ENCODE measurements at places on chromosomes 1 and 21. TPM values are rescaled to one million over a fixed set of nuclear protein-coding genes. Genes with fewer than 3 reads are reported as not detected.
A peak's percentile ranks its signal among the peaks of the same experiment; 100 is the strongest.

- no peak for DNase-seq
These were observed 7.4 kb downstream of the IRF2BP2 start for GRCh38 chr1:234602334-234603220.

DNA sequence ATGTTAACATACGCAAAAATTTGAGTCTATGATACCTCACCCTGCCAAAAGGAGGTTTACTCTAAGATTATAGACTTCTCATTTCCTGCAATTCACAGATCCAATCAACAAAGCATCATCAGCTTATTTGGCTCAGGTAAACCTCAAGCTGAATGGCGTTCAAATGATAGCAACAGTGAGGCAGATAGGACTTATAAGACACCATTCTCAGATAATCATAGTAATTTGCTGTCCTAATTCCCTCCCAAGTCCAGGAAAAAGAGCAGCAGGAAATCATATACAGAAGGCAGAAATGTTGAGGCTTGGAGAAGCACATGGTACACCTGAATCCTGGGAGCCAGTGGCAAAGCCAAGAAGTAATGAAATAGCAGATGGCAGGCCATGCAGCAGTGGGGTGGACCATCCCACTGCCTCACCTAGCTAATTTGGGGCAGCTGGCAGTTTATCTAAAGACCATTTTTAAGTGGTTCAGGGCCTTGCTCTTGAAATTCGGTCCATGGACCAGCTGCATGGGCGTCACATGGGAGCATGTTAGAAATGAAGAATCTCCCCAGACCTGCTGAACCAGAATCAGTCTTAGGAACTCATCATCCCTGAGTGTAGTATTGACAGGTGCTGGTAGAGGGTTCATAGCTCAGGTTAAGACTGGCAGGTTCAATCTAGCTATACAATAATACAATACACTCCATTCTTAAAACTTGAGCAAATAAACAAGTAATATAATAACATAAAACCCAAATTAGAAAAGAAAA lies 57.7 kb downstream of the ASTN1 start:
- no peak for DNase-seq

- DNase-seq, result no peak
These were observed 157.1 kb upstream of the NRIP1 start for GRCh38 chr21:15221799-15222386.

TFF1 gene
- total RNA-seq, result not detected

DNA sequence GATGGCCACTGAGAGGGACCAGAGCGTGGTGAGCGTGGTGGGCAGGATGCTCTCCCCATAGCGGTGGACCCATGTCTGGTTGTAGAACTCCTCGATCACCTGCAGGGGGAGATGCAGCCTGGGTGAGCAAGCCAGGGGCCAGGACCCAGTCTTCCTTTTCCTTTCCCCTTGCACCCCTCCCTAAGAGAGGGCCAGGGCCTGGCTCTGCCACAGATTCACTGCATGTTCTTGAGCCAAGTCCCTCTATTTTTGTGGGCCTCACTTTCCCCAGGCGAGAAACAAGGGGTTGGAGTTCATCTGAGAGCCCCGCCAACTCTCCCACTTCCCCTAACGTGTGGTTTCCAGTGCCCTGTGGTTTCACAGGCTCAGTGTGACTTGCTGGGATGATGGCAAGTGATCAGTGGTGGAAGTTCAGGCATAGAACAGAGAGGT lies 27.5 kb downstream of the SLC2A1 start:
- peak; percentile 59 for DNase-seq

DCDC2B gene
- total RNA-seq, result not detected

- no peak for DNase-seq
These were observed 90.4 kb downstream of the VPS26C start for GRCh38 chr21:37176716-37177115.

HSF2BP gene
- total RNA-seq, result 1.6 TPM

- no peak for DNase-seq
These were observed 10.2 kb downstream of the COQ8A start for GRCh38 chr1:226950316-226950715.

GRCh38 chr1:84345220-84345619 lies 43.7 kb downstream of the SAMD13 start:
- no peak for DNase-seq

SRM gene
- 45.1 TPM for total RNA-seq

ANKRD35 gene
- 37.2 TPM for total RNA-seq

RAB29 gene
- total RNA-seq, result 9.7 TPM

DNA sequence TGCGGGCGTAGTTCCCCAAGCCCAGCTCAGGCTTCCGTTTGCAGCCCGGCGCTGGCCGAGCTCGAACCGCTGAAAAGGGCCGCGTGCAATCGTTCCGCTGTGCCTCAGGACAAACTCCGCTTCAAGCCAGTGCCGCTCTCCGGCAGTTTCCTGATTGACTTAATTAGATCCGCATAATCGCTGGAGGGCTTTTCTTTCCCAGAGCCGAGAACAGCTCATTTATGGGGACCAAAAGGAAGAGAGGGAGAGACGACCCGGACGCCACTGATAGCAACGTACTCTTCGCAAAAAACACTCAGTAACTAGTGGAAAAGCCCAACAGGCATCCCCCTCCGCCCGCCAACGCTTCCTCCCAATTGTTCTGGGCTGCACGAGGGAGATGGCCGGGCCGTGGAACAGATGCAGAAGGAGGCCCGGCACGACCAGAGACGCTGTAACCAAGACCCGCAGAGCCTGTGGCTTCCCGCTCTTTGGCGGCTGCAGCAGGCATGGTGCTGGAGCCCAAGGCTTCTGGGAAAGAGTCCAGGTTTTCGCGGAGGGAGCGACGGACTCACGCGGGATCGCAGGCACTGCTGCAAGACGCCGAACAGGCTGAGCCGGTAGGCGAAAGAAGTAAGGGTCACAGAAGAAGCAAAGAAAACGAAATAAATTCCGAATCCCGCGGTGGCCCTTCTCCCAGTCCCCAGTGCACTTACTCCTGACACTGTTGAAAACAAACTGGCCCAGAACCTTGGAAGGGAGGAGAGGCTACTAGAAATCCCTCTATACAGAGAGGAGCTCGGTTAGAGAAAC lies 3.6 kb upstream of the FOXD2 start:
- DNase-seq, result no peak

DNA sequence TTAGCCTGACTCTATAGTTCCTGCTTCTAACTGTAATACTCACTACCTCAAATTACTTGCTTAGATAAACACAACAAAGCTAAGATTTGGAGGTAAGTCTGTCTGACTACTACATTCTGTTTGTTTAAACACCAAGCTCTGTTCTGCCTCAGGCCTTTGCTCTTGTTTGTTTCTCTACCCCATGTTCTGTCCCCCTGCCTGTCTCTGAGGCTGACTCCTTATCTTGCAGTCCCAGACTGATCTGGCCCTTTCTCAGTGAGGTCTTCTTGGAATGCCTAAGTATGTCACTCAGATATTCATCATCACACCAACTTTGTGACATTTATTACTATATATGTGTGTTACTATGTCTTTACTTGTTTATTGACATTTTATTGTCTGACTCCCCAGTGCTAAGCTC lies 425.5 kb downstream of the LMO4 start:
- no peak for DNase-seq

GRIK3 gene
- 0.26 TPM for total RNA-seq

MYBPH gene
- total RNA-seq, result not detected

SPRR1A gene
- not detected for total RNA-seq

GRCh38 chr1:81254560-81254959 lies 546.2 kb upstream of the ADGRL2 start:
- DNase-seq, result no peak

- no peak for DNase-seq
These were observed 15.3 kb downstream of the AGPAT3 start for GRCh38 chr21:43880111-43880985.

GRCh38 chr1:41286486-41286885 lies 44.4 kb upstream of the SCMH1 start:
- no peak for DNase-seq

- no peak for DNase-seq
These were observed 3.6 kb downstream of the STX6 start for GRCh38 chr1:181018901-181019681.

- DNase-seq, result no peak
These were observed 263.8 kb downstream of the KCNT2 start for GRCh38 chr1:196344453-196344852.

SPATA21 gene
- total RNA-seq, result not detected

GRCh38 chr1:110524311-110525248 lies 5.6 kb upstream of the KCNA10 start:
- no peak for DNase-seq

S100A7A gene
- total RNA-seq, result not detected

GRCh38 chr1:4673494-4673893 lies 19.1 kb downstream of the AJAP1 start:
- no peak for DNase-seq

DNA sequence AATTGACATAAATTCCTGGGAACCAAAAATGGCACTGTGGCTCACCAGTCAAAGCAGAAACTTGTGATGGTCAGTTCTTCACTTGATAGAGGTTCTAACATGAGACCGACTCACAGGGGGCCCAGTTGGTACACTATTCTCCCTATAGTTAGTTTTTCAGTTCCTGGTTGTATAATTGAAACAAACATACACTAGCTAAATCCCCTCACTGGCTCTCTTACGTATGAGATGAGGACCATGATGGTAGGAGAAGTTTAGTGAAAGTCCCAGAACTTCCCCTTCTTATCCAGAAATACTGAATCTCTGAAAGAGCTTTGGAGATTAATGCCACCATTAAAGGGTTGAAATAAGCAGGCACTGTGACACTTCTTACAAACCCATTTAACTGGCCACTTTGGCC lies 2.8 kb upstream of the S100B start:
- DNase-seq, result no peak

- DNase-seq, result no peak
These were observed 136.4 kb upstream of the DEPDC1 start for GRCh38 chr1:68633141-68633919.

DNA sequence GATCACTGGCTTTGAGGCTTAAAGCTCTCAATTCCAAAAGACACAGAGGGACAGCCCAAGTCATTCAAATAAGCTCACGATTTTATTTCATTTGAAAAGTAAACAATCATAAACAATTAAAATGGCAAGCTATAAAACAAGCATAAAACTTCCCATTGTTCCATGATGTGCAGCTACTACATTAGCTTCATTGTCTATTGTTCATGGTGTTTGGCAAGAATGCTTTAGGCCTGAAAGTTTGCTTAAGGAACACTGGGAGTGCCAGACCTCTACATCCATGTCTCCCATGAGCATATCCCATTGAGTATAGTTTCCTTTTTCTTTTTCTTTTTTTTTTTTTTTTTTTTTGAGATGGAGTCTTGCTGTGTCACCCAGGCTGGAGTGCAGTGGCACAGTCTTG lies 286.1 kb upstream of the ESRRG start:
- no peak for DNase-seq

GRCh38 chr1:64215576-64215975 lies 12.2 kb downstream of the UBE2U start:
- no peak for DNase-seq

S100A16 gene
- 668 TPM for total RNA-seq

- no peak for DNase-seq
These were observed 167.2 kb upstream of the PROX1 start for GRCh38 chr1:213820362-213821149.

DNA sequence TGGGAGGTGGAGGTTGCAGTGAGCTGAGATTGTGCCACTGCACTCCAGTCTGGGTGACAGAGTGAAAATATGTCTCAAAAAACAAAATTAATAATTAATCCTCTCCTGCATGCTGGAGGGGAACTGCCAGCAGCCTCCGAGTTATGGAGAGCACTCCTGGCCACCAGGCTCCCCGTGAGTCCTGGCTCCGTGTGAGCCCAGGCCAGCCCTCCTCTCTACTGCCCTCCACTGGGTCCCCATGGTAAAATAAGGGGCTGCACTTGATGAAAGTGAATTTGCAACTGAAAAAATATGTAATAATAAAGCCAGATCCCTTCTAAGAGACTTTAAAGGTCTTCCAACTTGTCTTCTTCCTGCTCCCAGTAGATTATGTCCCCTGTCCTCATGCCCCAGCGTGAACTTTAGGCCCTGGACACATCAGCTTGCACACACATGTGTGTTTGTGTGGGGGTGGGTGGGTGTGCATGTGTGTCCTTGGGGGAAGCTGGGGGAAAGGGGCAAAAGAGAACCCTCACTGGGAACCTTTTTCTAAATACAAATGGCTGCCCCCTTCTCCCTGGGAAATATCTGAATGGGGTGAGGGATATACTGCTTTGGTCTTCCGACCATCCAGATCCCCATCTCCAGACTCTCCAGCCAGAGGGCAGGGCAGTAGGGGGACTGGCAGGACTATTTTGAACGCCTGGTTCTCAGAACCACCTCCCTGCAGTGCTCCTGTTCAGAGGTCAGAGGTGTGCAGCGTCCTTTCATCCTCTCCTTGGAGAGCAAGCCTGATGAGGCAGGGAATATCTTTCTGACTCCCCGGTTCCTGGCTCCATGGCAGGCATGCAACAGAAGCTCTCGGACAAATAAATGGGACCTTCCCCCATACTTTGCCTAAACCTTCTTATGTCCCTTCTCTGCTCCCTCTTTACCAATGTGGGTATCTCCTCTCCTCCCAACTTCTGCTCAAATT lies 26.2 kb downstream of the NEK2 start:
- DNase-seq, result peak; percentile 45

DNA sequence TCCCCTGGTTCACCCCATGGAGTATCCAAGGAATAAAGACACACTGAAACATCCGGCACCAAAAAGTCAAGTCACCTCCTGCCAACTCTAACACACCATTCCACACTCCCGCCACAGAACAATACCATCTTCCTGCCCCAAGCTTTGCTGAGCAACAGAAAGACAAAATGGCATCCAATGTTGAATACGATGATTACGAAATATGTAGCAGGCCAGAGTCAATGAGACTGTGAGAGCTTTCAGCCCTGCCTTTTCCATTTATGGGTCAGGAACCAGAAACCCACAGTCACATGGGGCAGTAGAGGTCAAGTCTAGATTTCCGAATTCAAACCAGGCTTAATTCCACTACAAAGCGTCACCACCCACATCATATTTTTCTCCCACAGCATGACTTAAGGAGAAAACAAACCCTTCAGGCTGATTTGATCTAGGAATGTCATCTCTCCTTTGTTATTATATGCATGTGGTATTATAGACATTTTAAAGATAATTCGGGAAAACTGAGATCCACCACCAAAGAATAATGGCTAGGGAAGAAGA lies 249.8 kb downstream of the SETD4 start:
- no peak for DNase-seq

- no peak for DNase-seq
These were observed 17.5 kb downstream of the LACTBL1 start for GRCh38 chr1:22955146-22955545.

GRCh38 chr1:46410156-46411009 lies 16.3 kb downstream of the FAAH start:
- no peak for DNase-seq

- no peak for DNase-seq
These were observed 982 bp upstream of the IL24 start for GRCh38 chr1:206896261-206896660.

DNA sequence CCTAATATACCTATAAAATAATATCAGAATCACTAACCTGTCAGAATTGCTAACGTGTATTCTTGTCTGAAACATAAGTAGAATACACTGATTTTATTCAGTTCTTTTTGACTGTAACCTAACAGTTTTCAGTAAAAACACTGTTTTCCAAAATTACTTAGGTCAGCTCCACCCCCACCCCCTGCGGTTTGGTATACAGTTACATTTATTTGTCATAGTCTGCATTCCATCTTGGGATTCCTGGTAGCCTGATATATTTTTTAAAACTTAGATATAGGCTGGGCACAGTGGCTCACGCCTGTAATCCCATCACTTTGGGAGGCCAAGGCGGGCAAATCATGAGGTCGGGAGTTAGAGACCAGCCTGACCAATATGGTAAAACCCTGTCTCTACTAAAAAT lies 19.8 kb upstream of the ABCD3 start:
- DNase-seq, result no peak

Measured in suprapubic skin (tissue), 4 donors.